ENCODE measurements at places on chromosomes 2 and 18. TPM values are rescaled to one million over a fixed set of nuclear protein-coding genes. Genes with fewer than 3 reads are reported as not detected.

SLC11A1 gene
- 0.08 TPM for total RNA-seq

KIAA2012 gene
- total RNA-seq, result not detected

EGR4 gene
- total RNA-seq, result 0.33 TPM

UNC80 gene
- not detected for total RNA-seq

C1GALT1C1L gene
- total RNA-seq, result 2.3 TPM

DSG2 gene
- 57.7 TPM for total RNA-seq

Data from A549 treated with Hydrocortisone at 1 μM for 4 hours (cell line).